T-helper 1 cell (primary cell): ENCODE measurements at places on chromosomes 1 and 21.

DNA sequence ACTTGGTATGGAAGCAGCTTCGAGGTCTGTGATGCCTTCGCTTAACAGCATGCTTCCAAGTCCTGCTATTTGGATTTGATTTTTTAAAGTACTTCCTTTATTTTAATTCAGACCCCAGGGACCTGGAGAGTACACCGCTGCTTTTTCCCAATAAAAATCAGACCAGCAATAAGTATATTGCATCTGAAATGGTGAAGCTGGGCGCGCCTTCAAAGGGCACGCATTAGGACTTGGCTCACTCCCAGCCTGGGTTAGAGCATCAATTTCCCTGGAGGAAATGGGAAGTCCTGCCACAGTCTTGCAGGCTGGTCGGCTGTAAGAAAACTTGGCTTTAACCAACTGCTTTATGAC lies 325.1 kb downstream of the RRAGC start:
- DNase-seq: no peak

DNA sequence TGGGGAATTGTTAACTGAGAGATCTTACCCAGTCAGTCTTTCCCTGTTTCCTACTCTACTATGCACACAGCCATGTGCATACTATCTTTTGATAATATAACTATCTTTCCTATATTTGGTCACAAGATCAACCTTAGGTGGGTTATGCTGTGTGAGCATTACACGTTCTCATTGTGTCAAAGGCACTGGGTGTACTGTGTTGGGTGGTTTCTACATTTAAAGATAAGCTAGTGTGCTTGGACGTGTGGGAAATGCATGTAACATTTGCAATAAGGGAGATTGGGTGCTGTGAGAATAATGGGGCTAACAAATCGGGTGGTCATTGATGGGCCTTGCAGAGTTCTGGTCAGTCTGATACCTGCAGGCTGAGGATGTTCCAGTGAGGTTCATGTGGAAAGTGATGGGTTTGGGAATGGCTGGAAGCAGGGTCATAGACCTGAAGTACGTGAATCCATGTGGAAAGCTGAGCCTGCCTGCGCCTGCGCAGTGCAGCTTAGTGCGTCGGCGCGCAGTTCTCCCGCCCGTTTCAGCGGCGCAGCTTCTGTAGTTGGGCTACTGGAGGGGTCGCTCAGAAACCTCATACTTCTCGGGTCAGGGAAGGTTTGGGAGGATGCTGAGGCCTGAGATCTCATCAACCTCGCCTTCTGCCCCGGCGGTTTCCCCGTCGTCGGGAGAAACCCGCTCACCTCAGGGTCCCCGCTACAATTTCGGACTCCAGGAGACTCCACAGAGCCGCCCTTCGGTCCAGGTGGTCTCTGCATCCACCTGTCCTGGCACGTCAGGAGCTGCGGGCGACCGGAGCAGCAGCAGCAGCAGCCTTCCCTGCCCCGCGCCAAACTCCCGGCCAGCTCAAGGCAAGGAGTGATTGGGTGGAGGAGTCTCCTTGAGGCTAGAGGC lies at the start of gene MSH4:
Gene MSH4 (plus strand): TSS at position 507 of the 897 bp plus-strand sequence. CDS start 104 bp downstream, at position 611.
- DNase-seq: no peak

GRCh38 chr1:68516066-68516465 lies 19.2 kb upstream of the DEPDC1 start:
- DNase-seq: no peak

- peak; percentile 40 for DNase-seq
Observed at GRCh38 chr1:199463521-199464127, 563.9 kb upstream of the NR5A2 start.

- DNase-seq: no peak
Observed at GRCh38 chr21:14913638-14914037, 151.2 kb downstream of the NRIP1 start.

DNA sequence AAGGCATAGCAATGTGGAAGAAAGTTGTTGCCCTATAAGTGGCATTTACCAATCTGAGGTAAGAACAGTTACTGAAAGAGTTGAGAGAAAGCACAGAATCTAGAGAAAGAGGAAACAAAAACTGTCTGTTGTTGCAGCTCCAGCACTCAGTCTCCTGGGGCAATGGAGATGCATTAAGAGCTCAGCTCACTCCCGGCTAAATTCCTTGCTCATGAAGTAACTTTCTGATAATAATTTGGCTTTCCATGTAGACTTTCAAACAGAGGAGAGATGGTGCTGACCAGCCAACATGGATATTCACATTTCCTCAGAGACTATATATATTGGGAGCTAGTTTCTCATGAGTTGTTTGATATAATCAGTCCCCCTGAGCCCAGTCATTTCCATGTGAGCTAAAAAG lies 135.3 kb downstream of the GDAP2 start:
- no peak for DNase-seq

- no peak for DNase-seq
Observed at GRCh38 chr1:198913667-198914066, 274.8 kb downstream of the PTPRC start.

- no peak for DNase-seq
Observed at GRCh38 chr1:211742889-211743529, 67.6 kb upstream of the NEK2 start.

DNA sequence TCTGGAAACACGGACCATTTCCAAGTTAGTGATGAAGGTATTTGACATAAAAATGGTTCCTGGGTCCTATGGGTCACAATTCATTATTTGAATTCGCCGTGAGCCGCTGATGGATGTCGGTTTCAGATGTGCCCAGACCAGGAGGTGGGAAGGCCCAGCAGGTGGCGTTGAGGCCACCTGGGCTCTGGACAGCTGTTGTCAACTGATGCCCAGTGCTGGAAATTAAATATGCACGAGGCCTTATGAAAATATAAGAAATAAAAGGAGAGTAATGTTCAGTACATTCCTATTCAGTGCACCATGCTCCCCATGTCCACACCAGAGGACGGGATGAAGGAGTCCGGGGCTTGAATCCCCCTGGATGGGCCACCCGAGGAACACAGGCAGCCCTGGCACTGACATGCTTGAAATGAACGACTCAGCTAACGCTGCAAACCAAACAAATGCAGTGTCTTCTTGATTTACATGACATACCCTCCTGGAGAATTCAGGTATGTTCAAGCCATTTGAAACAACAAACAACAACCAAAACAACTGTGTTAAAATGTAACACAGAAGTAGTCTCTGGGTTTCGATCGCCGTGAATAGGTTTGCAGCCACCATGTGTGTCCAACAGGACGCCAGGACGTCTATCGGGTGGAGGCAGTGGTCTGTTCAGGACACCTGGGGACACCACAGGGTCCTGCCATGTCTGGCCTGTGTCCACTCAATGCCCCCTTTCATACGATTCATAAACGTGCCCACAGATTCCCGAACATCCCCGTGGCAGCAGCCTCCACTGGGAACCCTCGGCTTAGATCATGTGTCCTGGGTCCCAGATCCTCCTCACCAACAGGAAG lies 6.1 kb downstream of the TFF3 start:
- no peak for DNase-seq
